ENCODE measurements at places on chromosomes 2 and 18. TPM values are rescaled to one million over a fixed set of nuclear protein-coding genes. Genes with fewer than 3 reads are reported as not detected.

- no peak for DNase-seq
Measured at GRCh38 chr2:71592181-71592711, 138.9 kb downstream of the DYSF start.

Gene CNTNAP5
- not detected for total RNA-seq

DNA sequence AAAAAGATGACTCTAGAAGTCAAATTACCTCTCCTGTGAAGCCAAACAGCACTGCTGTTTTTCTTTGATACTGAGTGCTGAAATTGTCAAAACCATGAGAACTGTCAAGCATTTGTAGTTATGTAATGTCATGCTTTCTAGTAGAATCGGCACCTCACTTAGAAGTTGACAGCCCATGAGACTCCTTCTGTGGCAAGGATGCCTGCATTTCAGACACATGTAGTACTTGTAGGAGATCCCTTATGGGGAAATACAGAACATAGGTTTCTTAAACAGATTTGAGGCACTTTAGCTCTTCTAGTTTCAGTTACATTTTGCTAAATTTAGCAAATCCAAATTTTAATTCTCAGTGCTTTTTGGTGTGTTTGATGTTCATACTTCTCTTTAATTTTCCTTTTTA is 15.7 kb downstream of the ZNF407 start:
- DNase-seq = no peak

Gene MYO7B
- under 0.01 TPM for total RNA-seq

GRCh38 chr18:42094875-42095274 is 139.8 kb downstream of the PIK3C3 start:
- no peak for DNase-seq

- DNase-seq = no peak
Measured at GRCh38 chr2:121036226-121036692, 248.7 kb downstream of the TFCP2L1 start.

- DNase-seq = no peak
Measured at GRCh38 chr2:5370158-5370557, 322.0 kb upstream of the SOX11 start.

- peak; percentile 81 for DNase-seq
Measured at GRCh38 chr18:47930199-47930930, at the start of gene SMAD2. TSS of gene SMAD2 (minus strand) at chr18:47930659. CDS start at chr18:47896756, 33,903 bp downstream.

GRCh38 chr2:160565099-160565845 is 71.7 kb upstream of the RBMS1 start:
- DNase-seq = no peak

GRCh38 chr2:139622691-139623090 is 842.5 kb upstream of the NXPH2 start:
- DNase-seq = no peak

DNA sequence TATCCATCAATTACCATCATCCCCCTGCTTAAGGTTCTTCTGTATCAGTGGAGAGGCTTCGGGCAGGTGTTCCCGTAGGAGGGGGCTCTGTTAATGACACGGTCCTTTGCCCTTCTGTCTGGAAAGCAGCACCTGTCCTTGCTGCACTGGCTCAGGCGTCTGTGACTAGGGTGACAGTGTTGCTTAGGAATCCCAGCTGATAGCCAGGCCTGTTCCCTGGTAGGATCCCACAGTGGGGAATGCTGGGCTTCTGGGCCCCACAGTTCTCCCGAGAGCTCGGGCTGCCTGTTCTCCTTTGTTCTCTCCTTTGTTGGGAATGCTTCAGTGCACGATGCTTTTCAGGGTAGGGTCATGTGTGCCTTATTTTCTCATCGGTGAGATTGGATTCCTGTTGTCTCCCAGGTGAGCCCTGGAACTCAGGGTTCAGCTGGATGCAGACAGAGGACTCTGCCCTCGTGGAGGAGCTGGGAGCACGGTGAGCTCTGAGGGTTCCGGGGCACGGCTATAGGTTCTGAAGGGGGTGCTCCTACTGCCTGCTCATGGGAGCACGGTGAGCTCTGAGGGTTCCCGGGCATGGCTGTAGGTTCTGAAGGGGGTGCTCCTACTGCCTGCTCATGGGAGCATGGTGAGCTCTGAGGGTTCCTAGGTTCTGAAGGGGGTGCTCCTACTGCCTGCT is 9.6 kb downstream of the SNTG2 start:
- no peak for DNase-seq

- no peak for DNase-seq
Measured at GRCh38 chr2:116580209-116580608, 1234.3 kb upstream of the DDX18 start.

DNA sequence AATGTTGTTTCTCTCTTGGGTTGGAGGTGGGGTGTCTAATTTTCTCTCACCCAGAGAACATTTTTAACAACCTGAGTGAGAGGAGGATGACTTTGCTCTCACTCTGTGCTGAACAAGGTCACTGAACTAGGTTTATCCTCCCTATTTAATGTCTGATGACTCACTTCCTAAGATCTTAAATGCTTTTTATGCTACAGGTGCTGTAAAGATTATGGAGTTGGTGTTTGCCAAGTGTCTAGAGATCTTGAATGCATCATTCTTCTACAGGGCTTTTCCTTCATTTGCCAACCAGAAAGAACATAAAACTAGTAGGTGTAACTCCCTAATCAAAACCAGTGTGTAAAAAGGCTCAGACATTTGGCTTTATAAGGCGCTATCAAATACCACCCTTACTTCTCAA is 350.5 kb upstream of the ETAA1 start:
- no peak for DNase-seq

Gene CEBPZOS
- total RNA-seq = 13.2 TPM

DNA sequence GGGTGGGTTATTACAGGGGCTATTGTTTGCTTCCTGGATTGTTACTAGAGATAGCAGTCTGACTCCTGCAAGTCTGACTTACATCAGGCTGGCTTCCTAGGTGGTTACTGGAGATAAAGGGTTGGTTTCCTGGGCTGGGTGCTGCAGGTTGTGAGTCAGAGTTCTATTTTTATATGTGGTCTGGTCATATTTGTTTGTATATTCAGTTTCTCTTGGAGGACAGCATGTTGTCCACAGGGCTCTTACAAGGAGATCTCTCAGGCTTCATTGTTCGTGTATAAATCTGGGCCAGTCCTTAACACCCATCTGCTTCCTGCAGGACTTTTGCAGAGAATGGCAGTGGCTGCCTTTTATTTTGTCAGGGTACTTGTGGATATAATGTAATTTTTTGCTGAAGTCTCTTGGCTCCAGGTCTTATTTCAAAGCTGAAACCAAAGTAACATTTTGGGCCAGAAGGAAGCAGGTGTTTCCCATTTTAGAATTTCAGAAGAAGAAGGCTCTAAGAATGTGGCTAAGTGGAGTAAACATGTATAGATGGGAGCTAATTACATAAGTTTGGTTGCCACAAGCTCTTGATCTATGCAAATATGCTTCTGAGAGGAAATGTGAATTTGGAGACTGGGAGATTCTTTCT is 65.9 kb upstream of the SLC16A14 start:
- DNase-seq = peak; percentile 66

DNA sequence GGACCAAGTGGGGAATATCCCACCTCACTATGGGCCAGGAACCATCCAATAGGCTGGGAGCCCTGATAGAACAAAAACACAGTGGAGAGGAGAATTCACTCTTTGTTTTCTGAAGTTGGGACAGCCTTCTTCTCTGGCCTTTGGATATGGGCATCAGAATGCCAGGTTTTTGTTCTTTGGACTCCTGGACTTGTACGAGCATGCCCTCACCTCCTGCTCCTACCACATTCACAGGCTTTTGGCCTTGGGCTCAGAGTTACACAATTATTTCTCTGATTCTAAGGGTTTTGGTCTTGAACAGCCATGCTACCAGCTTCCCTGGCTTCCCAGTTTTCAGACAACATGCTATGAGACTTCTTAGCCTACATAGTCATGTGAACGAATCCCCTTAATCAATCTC is 732.9 kb upstream of the VRK2 start:
- no peak for DNase-seq

DNA sequence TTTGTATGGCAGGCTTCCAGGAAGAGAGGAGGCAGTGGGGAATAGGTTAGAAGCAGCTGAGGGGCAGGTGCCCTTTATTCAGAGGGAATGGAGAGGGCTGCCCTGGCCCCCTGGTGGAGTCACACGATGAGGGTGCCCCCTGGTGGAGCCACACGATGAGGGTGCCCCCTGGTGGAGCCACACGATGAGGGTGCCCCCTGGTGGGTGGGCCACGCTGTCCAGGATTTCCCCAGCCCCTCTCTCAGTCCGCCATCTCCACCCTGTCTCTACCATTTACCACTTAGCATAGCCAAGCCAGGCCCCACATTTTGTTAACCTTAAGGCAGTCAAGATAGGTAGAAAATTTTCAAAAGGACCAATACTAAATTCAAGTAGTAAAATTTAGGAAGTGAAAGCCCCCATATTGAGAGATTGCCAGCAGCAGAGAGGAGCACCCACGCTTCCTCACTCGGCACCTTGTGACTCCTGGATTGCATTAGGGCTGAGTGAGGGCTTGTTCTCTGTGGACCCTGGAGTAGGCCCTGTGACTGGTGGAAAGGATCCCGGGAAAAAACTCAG is 10.4 kb upstream of the FAM228A start:
- peak; percentile 23 for DNase-seq

DNA sequence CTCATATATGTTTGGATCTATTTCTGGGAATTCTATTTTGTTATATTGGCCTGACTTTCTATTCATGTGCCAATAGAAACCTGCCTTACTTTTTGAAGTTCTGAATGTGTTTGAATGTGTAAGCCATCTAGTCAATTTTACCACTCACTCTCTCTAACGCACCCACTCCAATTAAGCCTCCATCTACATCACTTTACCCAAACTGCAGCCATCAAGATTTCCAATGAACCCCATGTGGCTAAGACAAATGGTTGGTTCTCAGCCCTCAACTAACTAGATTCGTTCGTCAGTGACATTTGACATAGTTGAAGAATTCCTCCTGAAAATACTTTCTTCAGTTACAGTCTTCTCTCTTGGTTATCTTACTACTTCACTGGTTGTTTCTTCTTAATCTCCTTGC is 137.3 kb upstream of the FSHR start:
- no peak for DNase-seq

Gene ACTG2
- total RNA-seq = not detected

Gene GTF3C2
- 43.1 TPM for total RNA-seq

Gene MARCHF4
- total RNA-seq = 14.5 TPM

DNA sequence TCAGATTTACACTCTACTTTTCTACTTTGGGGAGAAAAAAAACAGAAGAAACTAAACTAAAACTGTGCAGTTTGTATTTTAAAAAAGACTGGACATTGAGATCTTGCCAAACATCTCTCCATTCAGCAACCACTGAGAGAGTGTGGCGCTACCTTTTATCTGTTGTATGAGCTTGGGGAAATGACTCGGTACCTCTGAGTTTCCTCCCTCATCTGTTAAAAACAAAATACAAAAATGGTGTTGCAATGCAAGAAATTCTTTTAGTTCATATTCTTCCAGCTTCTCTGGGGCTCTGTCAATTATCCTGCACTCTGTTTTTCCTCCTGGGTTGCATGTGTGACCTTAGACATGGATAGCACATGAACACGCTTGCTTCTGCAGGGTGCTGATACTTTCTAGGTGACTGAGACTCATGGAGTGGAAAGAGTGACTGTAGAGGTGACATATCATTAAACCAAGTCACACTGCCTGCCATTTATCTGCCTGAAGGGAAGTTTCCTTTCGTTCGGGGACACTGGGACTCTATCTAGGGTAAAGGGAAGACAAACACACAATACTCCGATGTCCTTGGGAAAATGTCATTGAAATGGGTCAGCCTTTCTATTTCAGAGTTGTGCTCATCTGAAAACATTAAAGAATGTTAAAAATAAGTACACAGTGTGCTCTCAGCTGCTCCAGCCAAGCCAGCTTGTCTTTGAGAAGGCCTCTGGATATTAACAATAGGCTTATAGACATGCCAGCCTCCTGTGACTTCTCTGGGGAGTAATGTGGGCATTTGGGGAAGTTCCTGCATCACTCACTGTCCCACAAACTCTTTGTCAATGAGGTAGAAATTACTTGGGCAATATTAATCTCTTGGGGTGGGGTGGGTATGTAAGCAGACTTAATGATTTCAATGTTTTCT is 91.4 kb downstream of the TRIB2 start:
- peak; percentile 29 for DNase-seq

- DNase-seq = no peak
Measured at GRCh38 chr2:186573531-186573930, 16.3 kb upstream of the ITGAV start.

Gene GALNT14
- 1.4 TPM for total RNA-seq

GRCh38 chr2:200168641-200169555 is 137.6 kb upstream of the SPATS2L start:
- no peak for DNase-seq

- no peak for DNase-seq
Measured at GRCh38 chr2:227117027-227117426, 47.0 kb downstream of the COL4A4 start.

DNA sequence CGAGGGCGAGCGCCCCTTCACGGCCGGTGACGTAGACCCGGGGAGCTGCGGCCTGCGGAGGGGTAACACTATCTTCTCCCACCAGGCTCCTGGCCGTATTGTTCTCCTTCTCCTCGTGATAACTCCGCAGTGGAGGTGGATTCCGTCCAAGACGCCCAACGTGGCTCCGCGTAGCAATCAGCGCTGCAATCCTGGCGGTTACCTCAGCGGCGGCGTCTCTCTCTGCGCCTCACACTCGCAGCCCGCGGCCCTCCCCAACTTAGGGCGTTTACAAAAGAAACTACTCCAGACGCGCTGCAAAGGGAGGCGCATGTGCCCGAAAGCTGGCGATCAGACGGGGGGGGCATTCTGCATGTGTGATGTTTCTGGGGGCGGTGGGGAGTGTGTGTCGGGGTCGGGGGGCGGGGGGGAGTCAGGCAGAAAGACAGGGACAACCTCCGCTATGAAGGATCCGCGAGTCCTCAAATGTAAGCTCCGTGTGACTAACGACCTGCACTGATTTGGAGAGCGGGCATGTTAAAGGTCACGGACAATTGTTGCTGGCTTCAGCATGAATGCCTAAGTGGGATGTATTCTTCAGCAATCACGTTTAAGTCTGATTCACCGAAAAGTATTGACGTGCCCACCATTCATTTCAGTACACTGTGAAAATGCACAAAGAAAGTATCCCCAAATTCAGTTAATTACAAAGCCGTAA is 1.3 kb upstream of the ZNF516 start:
- peak; percentile 91 for DNase-seq
